ENCODE measurements at places on chromosomes 3 and 15.
A peak's percentile ranks its signal among the peaks of the same experiment; 100 is the strongest.

DNA sequence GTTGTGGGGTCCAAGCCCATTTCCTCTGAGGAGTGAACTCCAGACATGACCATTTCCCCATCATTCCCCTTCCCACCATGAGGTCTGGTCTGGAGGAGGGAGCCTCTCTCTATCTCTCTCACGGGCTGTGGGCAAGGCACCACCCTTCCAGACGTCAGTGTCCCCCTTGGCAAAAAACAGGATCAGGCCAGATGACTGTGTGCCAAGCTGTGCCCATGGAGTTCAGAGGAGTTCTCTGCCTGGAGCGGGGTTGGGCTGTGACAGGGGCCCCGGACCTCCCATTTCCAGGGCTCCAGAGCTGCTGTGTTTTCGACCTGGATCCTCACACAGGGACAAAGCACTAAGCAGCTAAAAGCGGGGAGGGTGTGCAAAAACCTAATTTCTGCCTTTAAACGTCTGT, 124.5 kb downstream of the RAB11A start:
- no peak for DNase-seq

DNA sequence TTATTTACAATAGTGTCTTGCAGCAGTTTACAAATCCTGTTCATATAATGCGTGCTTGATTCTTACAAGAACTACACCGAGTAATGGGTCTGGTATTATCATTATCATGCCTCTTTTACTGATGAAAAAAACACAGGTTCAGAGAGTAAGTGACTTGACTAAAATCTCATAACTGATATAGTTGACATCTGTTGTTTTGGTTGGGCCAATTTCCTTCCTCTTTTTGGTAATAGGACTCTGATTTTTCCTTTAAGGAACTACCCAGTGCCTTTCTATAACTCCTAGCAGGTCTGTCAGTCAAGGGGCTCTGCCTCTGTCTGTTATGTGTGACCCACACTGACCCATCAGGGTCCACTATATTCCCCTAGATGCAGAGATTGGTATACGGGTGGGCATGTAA, 14.6 kb upstream of the BLOC1S6 start:
- peak; percentile 74 for DNase-seq

DNA sequence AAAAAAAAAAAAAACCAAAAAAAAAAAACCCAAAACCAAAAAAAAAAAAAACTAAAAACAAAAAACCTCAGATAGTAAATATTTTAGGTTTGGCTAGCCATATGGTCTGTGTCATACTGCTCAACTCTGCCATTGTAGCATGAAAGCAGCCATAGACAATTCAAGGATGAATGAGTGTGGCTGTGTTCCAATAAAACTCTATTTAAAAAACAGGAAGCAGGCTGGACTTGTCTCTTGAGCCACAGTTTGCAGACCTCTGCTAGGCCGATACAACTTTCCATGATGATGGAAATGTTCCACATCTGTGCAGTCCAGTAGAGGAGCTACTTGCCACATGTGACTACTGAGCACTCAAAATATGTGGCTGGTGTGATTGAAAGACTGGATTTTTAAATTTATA, 11.1 kb downstream of the EFCAB12 start:
- peak; percentile 25 for DNase-seq

- no peak for DNase-seq
Observed at GRCh38 chr3:64306745-64307144, 81.5 kb upstream of the PRICKLE2 start.

DNA sequence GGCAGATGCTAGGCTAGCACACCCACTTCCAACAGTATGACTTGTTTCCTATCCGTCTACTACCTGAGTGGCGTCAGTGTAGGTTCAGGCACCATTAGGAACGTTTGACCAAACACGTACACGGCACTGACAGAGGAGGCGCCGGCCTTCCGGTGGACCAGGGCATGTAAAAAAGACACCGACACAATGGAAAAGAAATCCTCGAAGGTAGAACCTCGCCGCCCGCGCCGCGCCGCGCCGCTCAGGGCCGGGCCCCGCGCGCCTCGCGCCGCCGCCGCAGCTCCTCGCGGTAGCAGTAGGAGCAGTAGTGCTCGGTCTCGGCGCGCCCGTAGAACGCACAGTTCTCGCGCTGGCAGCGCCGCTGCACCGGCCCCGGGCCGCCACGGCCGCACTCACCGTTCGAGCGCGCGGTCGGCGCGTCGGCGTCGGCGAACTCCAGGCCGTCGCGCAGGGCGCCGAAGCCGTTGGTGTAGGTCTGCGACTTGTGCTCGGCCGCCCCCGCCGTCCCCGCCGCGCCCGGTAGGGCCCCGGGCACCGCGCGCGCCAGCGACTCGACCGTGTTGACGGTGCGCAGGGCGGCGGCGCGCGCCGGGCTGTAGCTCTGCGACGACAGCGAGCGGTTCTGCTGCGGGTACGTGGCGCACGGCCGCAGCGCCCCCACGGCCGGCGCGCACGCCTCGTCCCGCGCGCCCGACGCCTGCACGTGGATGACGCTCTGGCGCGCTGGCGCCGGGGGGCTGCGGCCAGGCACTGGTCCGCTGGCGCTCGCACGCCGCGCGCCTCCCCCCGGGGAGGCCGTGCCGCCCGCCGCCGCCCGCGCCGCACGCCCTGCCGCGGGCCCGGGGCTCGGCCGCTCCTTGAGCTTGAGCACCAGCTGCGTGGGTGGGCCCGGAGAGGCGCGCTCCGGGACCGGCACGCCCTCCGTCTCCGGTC, 156.7 kb downstream of the KLF13 start:
- DNase-seq: no peak

DNA sequence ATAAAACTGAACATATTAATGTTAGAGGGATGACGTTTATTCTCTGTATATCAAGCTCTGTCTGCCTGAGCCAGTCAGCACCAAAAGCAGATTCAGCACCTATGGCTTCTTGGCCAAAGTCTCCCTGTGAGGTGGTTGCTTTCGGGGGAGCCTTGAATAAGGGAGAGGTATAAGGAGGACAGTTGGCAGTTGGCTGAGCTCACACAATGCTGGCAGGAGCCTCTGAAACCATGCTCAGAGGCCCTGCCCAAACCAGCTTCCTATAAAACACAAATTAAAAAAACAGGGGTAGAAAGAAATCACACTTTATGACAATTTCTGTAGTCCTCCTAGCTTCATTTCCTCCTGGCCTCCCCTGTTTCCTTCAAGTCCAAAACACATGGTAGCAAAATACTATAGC, 18.8 kb downstream of the ARHGEF3 start:
- no peak for DNase-seq

DNA sequence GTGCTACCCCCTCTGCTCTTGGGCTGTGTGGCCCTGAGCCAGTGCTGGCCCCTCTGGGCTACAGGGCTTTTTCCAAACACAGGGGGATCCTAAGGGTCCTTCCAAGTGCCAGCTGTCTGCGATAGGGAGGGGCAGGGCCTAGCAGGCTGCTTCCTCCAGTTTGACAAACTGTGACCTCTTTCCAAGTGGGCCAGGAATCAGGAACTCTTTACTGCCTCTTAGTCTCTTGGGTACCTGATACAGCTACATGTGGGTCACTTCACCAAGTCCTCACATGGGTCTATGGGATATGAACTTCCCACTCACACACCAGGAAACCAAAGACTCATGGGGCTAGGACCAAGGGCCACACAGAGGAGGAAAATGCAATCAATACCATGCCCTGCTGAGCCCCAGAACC, 25.4 kb downstream of the SEC61A1 start:
- no peak for DNase-seq

GRCh38 chr3:41129731-41130130, 69.6 kb upstream of the CTNNB1 start:
- DNase-seq: no peak

- DNase-seq: peak; percentile 33
Observed at GRCh38 chr15:80234883-80235282, 17.1 kb downstream of the CTXND1 start.

DNA sequence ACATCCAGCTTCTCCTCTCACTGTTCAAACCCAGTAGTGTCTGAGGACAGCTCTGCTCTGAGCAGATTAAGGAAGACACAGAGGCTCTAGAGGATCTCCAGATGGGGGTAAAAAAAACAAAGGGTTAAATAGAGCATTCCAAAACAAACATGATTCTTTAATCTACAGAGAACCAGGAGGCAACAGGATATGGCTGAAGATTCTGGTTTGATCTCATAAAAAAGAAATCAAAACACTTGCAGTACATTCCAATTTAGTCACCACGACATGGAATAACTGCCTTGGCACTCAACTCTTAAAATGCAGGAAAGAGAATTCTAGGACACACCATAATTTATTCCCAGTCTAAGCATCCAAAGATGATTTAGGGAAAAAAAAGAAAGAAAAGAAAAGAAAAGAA, 32.0 kb downstream of the TM4SF4 start:
- DNase-seq: no peak

GRCh38 chr3:42698216-42698910, 4.2 kb downstream of the HHATL start:
- DNase-seq: no peak

DNA sequence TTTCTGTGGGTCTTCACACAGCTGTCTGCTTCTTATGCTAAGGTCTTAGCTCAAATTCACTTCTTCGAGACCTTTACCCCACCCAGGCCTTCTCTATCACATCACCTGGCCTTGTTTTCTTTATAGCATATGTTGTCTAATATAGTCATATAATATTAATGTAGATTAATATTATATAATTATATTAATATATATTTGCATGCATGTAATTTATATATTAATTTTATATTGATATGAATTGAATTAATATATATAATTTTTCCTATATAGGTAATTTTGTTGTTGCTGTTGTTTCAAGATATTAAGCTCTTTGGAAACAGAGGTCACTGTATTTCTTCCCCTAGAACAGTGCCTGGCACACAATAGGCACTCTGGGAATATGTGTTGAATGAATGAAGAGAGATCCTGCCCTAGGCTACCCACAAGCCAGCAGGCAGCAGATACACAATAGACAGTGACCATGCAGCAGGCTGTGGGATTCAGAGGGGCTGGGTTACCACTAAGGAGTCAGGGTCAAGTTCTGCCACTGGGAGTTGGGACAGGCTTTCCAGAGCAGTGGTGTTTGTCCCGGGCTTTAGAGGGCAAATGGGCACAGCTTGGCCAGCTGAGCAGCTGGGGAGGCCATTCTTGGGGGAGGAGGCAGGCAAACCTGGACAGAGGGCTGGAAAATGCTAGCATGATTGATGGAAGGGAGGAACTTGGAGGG, 126.3 kb downstream of the DNAJB8 start:
- DNase-seq: no peak

DNA sequence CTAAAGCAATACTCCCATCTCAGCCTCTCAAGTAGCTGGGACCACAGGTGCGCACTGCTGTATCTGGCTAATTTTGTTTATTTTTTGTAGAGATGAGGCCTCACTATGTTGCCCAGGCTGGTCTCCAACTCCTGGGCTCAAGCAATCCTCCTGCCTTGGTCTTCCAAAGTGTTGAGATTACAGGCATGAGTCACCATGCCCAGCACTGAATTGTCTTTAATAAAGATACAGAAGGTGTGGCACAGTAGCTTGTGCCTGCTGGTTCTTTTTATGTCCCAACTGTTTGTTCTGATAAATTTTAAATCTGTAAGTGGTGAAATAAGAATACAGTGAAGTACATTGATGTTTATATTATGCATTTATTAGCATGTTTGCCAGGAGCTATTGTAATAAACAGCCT, 20.6 kb upstream of the TRAK1 start:
- DNase-seq: no peak

DNA sequence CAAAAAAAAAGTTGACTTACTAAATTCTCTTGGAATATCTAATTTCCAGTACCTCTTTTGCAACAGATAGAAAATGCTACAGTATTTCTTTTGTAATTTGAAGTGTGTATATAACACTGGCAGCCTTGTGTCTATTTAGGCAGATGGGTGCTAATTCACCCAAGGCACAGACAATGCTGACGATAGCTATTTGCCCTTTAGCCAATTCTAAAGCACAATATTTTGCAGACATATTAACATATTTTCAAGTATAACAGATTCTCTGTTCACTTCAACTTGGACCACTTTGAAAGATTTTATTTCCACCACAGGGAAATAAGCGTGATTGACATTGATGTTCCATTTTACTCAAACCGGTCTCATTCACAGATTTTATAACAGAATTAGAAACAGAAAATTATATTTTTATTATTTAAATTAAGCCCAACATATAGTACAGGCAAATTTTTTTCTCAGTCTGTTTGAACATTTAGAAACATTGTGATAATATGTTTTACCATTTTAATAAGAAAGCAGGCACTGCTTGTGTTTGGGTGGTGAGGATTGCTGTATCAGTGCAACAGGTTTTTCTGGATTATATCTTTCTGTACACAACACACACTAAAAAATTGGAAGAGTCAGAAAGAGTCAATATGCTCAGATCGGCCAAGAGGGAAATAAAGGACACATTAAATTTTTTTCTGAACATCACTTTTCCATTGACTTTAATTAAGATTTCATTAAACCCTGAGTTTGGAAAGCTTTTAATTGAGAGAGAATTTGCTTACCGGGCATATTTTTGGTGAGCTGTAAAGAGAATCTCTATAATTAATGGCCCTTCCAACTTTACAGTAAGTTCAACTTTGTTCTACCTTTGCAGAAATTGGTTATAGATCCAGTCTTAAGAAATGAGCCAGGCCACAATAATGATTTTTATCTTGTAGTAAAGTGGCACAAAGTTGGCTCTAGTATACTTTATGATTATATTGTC, 327.3 kb upstream of the NR2F2 start:
- no peak for DNase-seq

DNA sequence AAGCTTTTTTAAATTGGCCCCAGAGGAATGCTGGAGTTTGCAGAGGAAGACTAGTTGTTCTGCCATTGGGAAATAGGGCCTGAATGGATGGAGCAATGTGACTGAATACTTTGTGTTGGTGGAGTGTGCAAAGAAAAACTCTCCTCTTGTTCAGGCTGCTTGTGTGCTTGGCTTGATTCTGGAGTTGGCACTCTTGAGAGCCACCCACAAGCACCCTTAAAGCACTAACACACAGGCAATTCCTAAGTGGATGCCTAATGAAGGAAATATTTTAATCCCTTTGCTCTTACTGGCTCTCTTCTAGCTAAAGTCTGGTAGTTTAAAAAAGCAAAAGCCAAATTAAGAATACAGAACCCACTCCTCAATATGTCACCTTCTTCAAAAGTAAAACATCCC, 304.4 kb upstream of the C2CD4B start:
- DNase-seq: no peak

DNA sequence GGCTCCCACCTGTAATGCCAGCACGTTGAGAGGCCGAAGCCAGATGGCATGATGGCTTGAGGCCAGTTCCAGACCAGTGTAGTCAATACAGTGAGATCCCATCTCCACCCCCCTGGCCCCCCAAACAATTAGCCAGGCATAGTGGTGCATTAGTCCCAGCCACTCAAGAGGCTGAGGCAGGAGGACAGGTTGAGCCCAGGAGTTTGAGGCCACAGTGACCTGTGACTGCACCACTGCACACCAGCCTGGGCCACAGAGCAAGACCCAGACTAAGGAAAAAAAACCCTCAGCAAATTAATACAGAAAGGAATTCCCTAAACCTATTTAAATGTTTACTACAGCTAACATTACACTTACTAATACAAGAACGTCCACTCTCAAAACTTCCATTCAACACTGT, 424.6 kb downstream of the SHQ1 start:
- no peak for DNase-seq

GRCh38 chr3:66778107-66778506, 220.0 kb upstream of the KBTBD8 start:
- no peak for DNase-seq
